ENCODE measurements at places on chromosomes 3 and 15.

DNA sequence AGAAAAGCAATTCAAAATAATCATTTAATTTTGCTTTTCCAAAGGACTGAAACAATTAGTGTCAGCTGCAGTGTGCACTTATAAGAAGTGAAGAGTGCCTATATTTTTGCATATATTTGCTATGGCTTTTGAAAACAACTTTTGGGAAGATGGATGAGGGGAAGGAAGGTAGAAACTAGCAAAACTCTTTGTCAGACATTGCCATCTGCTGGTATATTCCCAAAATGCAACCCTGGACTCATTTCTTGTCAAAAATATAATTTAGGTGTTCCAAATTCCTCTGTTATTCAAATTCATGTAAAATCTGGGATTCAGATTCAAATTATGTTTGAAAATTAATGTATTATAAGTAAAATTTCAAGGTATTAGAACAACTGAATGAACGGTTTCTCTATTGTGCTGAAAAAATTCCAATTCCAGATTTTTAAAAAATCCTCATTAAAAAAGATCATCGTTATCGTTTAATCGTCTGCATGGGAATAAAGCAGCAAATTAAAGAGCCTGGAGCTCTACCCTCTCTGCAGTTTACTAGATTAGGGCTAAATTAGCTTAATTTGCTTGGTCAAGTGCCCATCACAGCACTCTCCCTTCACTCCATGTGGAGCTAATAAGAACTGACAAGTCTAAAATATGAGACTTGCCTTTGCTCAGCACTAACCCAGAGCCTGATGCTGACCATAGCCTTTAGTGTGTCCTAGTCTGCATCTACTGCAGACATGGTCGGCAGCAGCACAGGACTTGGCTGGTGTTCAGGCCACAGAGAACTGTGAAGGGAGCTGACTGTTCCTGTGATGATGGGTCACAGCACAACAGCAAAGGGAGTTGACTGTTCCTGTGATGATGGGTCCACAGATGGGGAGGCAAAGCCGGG lies 67.9 kb upstream of the MITF start:
- peak; percentile 35 for DNase-seq

DNA sequence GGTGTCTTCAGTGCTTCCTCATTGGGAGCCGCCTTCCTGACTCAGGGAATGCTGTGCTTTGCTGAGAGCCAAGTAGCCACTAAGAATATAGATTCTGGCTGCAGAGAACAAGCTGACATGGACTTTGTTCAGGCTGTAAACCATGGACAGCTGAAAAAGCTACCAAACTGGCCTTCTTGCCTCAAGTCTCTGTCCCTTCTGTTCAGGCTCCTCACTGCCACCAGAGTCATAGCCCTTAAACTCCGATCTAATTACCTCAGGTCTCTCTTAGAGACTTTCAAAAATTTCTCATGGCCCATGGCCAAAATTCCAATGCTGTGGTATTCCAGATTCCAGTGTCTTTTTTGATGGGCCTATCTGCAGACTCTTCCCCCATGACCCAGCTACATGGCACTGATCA lies 19.4 kb upstream of the PTX3 start:
- DNase-seq = no peak

- DNase-seq = no peak
These were observed 9.5 kb downstream of the HMG20A start for GRCh38 chr15:77430213-77430612.

GRCh38 chr15:74043425-74044266 lies 38.7 kb downstream of the GOLGA6A start:
- DNase-seq = no peak

DNA sequence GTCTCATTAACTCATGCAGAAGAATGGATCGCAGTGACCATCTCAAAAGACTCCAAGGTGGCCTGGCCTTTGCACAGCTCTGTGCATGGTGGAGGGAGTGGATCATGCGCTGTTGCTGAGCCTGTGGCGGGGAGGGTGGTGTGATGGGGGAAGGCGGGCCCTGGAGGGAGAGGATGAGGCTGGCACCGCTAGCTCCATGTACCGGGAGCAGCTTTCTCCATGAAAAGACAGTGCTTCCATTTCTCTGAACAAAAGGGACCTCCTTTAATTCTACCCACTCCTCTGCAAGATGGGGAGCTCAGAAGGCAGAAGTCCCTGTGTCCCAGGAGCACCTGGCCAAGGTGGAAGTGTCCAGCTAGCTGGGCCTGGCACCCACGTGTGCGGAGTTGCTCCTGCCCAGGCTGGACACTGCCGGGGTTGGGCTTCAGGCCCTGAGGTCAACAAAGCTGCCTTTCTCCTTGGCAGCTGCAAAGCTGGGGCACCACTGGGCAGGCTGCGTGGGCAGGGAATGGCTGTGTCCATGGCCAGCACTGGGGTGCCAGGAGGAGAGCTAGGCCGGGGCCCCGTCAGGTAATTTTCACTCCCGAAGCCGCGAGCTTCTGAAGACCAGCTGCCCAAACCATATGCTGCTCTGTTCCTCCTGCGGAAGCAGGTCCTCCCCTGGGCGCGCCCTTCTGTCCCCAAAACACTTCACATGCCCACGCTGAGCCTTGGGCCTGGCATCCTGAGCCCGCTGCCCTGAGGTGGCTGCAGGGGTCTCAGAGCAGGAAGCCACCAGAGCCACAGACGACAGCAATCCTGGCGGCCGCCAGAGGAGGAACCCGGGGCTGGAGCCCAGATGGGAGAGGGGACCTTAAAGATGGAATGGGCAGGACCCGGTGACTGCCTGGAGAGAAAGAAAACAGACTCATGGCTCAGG lies 6.4 kb downstream of the MAP6D1 start:
- no peak for DNase-seq

DNA sequence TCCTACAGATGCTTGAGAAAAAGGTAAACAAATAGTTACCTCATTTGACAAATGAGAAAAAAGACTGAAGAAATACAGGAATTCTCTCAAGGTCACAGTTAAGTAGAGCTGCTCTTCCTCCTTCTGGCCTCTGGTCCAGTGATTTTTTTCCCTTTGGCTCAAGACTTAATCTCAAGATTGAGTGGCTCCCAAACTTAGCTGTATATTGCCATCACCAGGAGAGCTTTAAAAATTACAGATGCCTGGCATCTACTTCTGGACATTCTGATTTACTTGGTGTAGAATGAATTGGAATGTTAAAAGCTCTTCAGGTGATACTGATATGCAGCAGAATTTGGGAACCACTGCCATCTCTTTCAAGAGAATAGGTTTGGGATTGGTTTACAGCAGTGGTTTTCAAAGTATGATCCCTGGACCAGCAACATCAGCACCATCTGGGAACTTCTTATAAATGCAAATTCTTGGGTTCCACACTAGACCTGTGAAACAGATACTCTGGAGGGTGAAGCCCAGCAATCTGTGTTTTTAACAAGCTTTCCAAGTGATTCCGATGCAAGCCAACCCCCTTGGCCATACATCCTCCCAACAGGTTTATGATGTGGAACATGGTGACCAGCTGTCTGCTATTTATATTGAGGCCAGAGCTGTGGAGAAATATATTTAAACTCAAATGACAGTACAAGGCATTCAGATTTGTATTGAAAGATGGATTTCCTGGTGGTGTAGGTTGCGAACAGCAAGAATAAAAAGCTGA lies 333.0 kb upstream of the RARB start:
- DNase-seq = no peak

- no peak for DNase-seq
These were observed 25.4 kb upstream of the CDV3 start for GRCh38 chr3:133548090-133548489.

GRCh38 chr3:143128227-143128955 lies 8.8 kb downstream of the CHST2 start:
- DNase-seq = no peak

- no peak for DNase-seq
These were observed 34.5 kb downstream of the TBL1XR1 start for GRCh38 chr3:177162742-177163141.

DNA sequence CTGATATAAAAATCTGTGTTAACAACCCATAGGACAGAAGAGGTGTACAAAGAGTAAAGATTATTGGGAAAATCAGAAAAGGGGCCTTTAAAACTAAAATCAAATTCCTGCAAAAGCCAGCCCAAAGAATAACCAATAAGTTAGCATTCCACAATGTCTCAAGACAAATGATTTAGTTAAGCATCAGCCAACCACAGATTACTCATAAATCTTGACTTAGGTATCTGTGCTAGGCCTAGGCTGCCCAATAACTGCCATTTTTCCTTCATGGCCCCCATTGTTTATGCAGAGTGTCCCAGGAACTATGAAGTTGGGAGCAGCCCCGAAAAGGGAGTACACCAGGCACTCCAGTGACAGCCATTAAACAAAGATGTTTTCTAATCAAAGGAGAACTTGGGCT lies 7.4 kb downstream of the TRANK1 start:
- DNase-seq = no peak

- no peak for DNase-seq
These were observed 286.0 kb upstream of the TGFBR2 start for GRCh38 chr3:30320392-30320791.

DNA sequence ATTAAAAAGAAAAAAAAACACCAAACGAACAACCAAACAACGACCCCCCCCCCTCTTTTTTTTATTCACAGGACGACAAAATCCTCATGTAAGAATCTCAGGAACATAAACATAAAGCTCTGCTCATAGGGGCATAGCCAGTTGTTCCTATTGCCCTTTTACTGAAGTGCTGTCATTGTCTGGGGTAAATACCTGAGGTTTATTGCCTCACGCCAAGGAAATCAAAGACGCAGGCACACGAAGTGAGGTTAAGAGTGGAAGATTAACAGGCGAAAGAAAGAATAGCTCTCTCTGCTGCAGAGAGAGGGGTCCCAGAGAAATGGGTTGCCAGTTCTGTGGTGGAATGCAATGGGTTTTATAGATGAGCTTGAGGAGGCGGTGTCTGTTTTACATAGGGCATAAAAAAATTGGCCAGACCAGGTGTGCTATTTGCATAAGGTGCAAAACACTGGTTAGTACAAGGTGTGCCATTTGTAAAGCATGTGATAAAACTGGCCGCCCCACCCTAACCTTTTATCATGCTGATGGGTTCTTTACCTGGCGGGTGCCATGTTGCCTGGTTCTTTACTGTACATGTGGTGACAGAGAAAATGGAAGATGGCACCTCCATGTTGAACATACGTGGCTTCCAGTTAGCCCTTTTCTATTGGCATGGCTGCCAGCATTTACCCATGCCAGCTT lies 257.6 kb upstream of the ZPLD1 start:
- no peak for DNase-seq

DNA sequence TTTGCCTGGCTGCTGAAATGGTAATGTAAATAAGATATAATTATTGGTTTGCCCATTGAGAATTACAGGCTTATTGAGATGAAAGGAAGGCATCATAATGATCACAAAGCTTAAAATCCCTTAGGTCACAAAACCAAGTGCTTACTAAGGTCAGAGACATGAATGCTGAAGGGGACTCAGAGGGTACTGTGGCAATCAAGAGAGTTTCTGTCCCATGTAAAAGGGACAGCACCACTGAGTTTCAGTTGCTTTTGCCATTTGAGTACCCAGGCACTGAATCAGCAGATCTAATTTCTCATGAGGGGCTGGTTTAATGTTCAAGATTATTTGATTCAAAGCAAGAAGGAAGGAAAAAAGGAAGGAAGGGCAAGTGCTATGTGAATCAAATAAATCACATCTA lies 127.0 kb downstream of the PLOD2 start:
- DNase-seq = no peak

DNA sequence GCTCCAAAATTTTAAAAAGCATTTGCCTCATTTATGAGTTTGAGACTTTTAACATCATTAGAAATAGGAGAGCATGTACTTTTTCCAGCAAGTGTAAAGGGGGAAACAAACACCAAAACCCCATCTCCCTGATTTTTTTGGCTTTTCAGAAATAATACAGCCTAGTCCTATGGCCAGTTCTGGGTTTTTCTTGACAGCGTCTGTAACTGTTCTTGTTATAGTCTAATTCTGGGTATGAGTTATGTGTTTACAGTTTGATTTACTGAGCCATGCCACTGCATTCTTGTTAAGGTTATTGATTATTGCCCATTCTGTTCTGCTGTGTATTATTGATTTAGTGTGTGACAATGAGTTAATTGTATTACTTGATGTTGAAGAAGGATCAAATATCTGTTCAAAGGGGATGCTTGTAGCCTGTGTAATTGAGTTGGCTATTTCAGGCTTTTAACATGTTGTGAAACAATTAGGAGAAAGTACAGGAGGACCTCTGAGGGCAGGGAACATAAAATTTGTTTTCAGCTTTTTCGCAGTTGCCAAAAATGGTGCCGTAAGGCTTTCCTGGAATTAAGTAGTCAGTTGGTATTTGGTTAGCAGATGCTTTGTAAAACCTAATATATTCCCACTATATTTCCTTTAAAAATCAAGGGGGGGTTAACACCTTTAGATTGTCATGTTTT lies 46.1 kb downstream of the MBNL1 start:
- no peak for DNase-seq

DNA sequence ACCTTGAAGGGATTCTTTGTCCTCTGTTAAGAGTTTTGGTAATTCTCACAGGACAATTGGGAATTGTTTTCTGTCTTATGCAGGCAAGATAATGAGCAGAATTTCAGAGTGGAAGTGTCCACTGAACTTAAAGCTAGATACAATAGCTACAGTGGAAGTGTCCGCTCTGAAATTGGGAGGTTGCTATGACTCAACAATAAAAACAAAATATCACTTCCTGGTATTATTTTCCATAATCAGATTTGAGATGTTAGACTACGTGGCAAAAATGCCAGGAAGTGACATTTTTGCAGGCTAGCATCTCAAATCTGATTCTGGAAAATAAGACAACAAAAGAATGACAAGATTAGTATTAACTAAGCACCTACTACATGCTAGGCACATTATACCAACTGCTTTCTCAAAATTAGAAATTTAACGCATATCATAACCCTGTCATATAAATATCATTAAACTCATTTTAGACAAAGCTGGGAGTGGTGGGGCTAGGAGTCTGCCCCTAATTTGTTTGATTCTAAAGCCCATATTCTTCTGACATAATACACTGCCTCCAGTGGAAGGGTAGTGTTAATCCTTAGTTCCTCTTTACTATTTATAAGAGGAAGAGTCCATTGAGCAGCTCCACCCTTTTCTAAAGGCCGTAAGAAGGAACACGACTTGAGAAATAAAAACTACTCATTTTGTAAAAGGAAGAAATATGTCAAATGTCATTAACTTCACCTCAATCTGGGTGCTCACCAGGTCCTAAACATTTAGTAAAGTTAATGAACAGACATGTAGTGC lies 266.9 kb upstream of the STT3B start:
- no peak for DNase-seq

DNA sequence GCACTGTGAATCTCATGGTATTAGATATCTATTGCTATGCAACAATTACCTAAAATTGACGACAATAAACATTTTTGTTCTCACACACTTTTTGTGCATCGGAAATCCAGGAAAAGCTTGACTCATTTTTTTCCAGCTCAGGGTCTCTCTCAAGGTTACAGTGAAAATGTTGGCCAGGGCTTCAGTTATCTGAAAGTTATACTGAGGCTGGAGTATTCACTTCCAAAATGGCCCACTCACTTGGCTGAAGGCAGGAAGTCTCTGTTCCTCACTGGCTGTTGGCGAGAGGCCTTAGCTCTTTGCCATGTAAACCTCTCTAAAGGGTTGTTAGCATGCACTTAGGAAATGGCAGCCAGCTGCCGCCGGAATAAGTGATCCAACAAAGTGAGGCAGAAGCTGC lies 41.4 kb downstream of the OSTN start:
- no peak for DNase-seq

GRCh38 chr15:100690032-100690794 lies 87.8 kb downstream of the ASB7 start:
- no peak for DNase-seq

Data from HFF-Myc (cell line).